ENCODE measurements at places on chromosomes 16 and 17.
A peak's percentile ranks its signal among the peaks of the same experiment; 100 is the strongest.

GRCh38 chr16:67814567-67814966, 7.9 kb downstream of the TSNAXIP1 start:
- H3K4me1 ChIP-seq = peaks cover 5% of the 10 kb centered on the region
- no peak overlapping the region for H3K4me3 ChIP-seq
- DNase-seq = no peak

- H3K27ac ChIP-seq = no peak overlapping the region
- H3K4me3 ChIP-seq = no peak overlapping the region
- no peak for DNase-seq
These were observed 220.6 kb downstream of the HS3ST4 start for GRCh38 chr16:25912321-25912720.

DNA sequence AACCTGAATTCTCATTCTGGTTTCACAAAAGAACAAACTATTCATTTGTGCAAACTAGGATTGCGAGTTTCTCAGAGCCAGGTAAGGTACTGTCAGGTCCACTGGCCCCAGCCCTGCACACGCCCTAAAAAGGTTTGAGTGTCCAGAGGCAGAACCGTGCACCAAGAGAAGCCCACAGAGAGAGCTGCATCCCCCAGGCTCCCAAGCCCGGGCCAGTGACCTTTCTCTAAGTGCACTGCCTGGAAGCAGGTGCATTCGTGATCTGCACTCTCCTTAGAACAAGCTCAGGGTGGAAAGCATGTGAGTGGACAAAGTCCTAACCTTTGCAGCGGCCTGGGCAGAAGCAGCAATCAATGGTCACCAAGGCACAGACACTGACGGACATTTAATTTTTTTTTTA, 26.8 kb downstream of the MEAK7 start:
- DNase-seq = peak; percentile 29
- H3K27ac ChIP-seq = no peak overlapping the region
- no peak overlapping the region for H3K4me3 ChIP-seq
- H3K36me3 ChIP-seq = peaks cover 49% of the 10 kb centered on the region

DNA sequence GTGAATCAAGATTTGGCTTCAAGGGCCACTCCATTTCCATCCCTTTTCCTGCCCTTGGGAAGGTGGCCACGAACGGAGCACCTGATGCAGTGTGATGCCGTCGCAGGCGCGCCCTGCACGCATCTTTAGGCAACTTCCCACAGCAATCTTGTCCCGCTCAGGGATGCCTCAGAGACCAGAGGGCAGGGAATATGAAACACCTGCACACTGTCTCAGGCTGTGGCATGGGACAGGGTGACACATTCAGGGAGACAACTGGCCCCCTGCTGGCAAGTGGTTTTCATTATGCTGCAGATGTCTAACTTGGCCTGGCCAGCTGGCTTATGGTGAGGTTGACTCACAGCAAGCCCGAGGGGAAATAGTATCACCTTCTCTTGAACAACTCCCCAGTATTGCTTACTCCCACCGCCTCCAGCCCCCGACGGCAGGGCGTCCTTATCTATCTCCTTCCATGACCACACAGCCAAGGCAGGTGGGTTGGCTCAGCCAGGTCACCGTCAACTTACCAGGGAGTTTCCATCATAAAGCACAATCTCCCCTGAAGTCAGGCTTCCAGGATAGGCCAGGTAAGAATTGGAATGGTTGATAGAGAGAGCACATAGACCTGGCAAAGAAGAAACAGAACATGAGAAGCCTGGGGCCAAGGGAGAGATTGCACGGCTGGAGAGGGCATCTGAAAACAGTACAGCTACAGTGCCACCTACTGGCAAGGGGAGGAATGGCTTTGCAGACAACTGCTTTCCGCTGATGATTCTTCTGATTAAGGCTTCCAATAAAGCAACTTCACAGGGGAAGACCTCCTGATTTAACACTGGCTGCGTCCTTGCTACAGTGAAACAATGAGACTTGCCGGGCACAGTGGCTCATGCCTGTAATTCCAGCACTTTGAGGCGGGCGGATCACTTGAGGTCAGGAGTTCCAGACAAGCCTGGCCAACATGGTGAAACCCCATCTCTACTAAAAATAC, 21.1 kb downstream of the WIPI1 start:
- no peaks in the 10 kb centered on the region for H3K27me3 ChIP-seq
- H3K4me1 ChIP-seq = peaks cover 50% of the 10 kb centered on the region
- peak overlapping the region; percentile 98 for H3K27ac ChIP-seq

- H3K36me3 ChIP-seq = no peaks in the 10 kb centered on the region
- H3K27me3 ChIP-seq = no peaks in the 10 kb centered on the region
- H3K27ac ChIP-seq = no peak overlapping the region
- no peak overlapping the region for H3K4me3 ChIP-seq
These were observed 175.5 kb downstream of the SLC39A11 start for GRCh38 chr17:72916991-72917390.

DNA sequence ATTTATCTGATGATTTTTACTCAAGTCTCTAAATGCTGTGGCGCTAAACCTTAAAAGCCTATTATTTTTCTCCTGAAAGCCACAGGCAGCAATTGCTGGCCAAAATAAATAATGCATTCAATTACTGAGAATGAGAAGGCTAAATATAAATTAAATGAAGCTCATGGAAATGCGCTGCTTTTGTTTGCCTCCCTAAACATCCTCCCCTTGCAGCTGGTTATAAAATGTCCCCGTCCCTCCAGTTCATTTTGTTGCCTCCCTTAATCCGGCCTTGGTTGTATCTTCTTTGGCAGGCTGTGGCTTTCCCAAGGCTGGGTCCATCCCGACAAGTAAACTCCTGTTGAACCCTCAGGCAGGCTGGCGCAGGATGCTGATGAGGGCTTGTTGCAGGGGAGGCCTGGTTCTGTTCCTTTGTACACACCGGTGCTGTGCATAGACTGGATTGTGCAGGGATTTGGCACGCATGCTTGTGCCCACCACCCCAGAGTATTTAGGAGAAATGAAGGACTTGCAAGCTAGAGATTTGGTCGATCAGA, 62.7 kb downstream of the KNOP1 start:
- no peaks in the 10 kb centered on the region for H3K27me3 ChIP-seq
- H3K27ac ChIP-seq = no peak overlapping the region
- peaks cover 25% of the 10 kb centered on the region for H3K36me3 ChIP-seq
- H3K4me3 ChIP-seq = no peak overlapping the region

DNA sequence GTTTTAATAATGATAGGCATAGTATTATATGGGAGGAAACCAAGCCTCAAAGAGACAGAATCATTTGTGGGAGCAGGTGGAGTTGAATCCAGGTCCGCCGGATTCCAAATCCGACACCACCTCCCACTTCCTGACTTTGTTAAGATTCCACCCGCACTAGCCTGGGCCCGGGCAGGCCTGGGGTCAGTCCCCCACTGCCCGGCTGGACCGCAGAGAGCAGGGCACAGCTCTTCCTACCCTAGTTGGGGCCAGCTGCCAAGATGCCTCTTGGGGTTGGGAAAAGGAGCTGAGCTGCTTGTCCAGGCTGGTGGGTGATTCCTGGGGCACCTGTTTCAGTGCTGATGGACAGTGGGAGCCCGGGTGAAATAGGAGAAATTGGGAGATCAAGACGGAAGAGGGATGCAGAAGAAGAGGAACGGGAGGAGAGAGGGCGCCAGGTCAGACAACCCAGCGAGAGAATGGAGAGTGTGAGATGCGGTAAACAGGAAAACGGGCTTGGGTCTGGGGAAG, 53.9 kb downstream of the OR1D5 start:
- no peaks in the 10 kb centered on the region for H3K27me3 ChIP-seq
- no peak overlapping the region for H3K27ac ChIP-seq
- no peak for DNase-seq
- no peaks in the 10 kb centered on the region for H3K36me3 ChIP-seq
- H3K4me1 ChIP-seq = no peaks in the 10 kb centered on the region
- no peak overlapping the region for H3K4me3 ChIP-seq

- H3K27me3 ChIP-seq = peaks cover 41% of the 10 kb centered on the region
- H3K4me1 ChIP-seq = no peaks in the 10 kb centered on the region
- no peak overlapping the region for H3K4me3 ChIP-seq
- H3K36me3 ChIP-seq = no peaks in the 10 kb centered on the region
These were observed 44.9 kb downstream of the SLC47A1 start for GRCh38 chr17:19578545-19578944.

GRCh38 chr17:49980703-49981197, 11.8 kb downstream of the DLX4 start:
- no peaks in the 10 kb centered on the region for H3K36me3 ChIP-seq
- H3K4me1 ChIP-seq = no peaks in the 10 kb centered on the region

GRCh38 chr16:13697013-13697412, 222.9 kb upstream of the ERCC4 start:
- no peaks in the 10 kb centered on the region for H3K27me3 ChIP-seq
- H3K36me3 ChIP-seq = peaks cover 1% of the 10 kb centered on the region
- no peak overlapping the region for H3K4me3 ChIP-seq
- H3K4me1 ChIP-seq = no peaks in the 10 kb centered on the region
- no peak overlapping the region for H3K27ac ChIP-seq

GRCh38 chr17:16486373-16487250, 5.4 kb downstream of the LRRC75A start:
- H3K4me3 ChIP-seq = no peak overlapping the region
- no peaks in the 10 kb centered on the region for H3K36me3 ChIP-seq
- no peak for DNase-seq
- peaks cover 6% of the 10 kb centered on the region for H3K4me1 ChIP-seq

- H3K4me1 ChIP-seq = no peaks in the 10 kb centered on the region
- no peaks in the 10 kb centered on the region for H3K36me3 ChIP-seq
- H3K27ac ChIP-seq = peak overlapping the region; percentile 30
- H3K4me3 ChIP-seq = no peak overlapping the region
- peaks cover 18% of the 10 kb centered on the region for H3K27me3 ChIP-seq
- no peak for DNase-seq
These were observed 13.2 kb upstream of the CCL23 start for GRCh38 chr17:36030956-36031355.

DNA sequence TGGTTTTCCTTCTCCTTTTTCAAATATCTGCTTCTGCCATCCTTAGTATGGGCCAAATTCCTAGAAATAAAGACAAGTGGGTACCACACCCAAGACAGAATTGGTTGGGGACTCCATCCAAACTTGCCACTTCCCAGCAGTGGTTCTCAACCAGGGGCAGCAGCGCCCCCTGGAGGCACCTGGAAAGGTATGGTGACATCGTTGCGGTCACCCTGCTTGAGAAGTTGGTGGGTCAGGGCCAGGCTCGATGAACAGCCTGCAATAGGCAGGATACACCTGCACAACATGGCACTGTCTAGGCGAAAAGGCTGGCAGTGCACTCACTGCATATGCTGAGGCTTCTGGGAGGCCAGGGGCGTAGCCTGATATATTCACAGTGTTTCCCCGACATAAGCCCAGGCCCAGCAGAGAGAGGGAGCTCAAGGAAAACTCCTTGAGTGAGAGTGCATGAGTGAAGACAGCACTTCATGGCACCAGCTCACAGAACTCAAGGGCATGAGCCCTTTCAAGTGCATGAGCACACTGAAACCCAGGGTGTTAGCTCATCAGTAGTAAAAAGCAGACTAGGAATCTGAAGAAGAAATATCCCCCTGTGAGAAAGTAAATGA, 57.7 kb downstream of the CMC2 start:
- no peak for DNase-seq
- H3K4me1 ChIP-seq = peaks cover 3% of the 10 kb centered on the region
- no peak overlapping the region for H3K4me3 ChIP-seq

DNA sequence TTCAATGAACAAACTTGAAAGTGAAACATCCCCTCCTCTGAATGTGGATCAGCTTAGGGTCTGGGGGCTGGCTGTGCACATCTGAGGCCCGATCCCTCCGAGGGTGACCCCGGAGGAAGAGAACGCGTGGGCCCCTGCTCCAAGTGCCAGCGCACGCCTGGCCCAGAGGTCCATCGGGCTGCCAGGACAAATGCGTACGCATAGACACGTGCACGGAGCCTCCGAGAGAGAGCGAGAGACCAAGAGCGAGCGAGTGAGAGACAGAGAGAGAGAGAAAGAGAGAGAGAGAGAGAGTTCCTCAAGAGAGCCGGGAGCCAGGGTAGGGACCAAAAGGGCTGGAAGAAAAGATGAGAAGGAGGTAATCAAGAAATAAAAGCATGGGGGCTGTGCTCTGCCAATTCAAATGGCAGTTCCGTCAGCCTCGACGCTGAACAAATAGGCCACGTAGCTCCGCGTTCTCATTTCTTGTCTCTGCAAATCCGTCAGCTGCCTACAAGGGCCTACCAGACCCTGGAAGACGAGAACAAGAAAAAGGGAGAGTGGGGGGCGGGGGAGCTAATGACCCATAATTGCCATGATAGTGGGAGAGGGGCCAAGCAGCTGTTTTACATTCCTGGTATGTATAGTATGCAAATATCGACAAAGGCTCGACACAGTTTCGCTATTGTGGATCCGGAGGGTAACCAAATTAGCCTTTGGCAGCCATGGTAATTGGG, 435.3 kb upstream of the ZFHX3 start:
- no peaks in the 10 kb centered on the region for H3K36me3 ChIP-seq
- H3K4me1 ChIP-seq = no peaks in the 10 kb centered on the region
- no peak overlapping the region for H3K27ac ChIP-seq
- no peak overlapping the region for H3K4me3 ChIP-seq

GRCh38 chr16:3480901-3481695, 14.2 kb downstream of the C16orf90 start:
- H3K27me3 ChIP-seq = no peaks in the 10 kb centered on the region
- no peak for DNase-seq
- H3K4me3 ChIP-seq = no peak overlapping the region
- peaks cover 16% of the 10 kb centered on the region for H3K4me1 ChIP-seq
- H3K36me3 ChIP-seq = peaks cover 32% of the 10 kb centered on the region

- no peak for DNase-seq
- H3K4me3 ChIP-seq = peak overlapping the region; percentile 98
- peaks cover 34% of the 10 kb centered on the region for H3K4me1 ChIP-seq
- H3K27ac ChIP-seq = peak overlapping the region; percentile 99
- H3K36me3 ChIP-seq = peaks cover 4% of the 10 kb centered on the region
- no peaks in the 10 kb centered on the region for H3K27me3 ChIP-seq
These were observed 607 bp upstream of the PRPSAP1 start for GRCh38 chr17:76354317-76354729.

DNA sequence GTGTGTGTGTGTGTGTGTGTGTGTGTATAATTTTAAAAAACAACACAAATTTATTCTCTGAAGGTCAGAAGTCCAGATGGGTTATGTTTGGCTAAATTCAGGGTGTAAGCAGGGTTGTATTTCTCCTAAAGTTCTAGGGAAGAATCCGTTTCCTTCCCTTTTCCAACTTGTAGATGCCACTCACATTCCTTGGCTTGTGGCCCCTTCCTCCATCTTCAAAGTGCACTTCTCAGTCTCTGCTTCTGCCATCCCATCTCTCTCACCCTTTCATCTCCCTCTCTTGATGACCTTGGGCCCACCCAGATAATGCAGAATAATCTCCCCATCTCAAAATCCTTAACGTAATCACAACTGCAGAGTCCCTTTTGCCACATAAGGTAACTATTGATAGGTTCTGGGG, 7.8 kb upstream of the TFAP4 start:
- no peak for DNase-seq
- H3K27ac ChIP-seq = no peak overlapping the region
- H3K4me1 ChIP-seq = no peaks in the 10 kb centered on the region
- peaks cover 6% of the 10 kb centered on the region for H3K27me3 ChIP-seq

Measured in activated CD8-positive, alpha-beta memory T cell treated with anti-CD3 and anti-CD28 coated beads, Interleukin-2, amount 10 ng/mL, durations not matched to agents 7 days and 5 days (primary cell).